Heart right ventricle (tissue), 16 donors: ENCODE measurements at places on chromosomes 3 and 15.

DNA sequence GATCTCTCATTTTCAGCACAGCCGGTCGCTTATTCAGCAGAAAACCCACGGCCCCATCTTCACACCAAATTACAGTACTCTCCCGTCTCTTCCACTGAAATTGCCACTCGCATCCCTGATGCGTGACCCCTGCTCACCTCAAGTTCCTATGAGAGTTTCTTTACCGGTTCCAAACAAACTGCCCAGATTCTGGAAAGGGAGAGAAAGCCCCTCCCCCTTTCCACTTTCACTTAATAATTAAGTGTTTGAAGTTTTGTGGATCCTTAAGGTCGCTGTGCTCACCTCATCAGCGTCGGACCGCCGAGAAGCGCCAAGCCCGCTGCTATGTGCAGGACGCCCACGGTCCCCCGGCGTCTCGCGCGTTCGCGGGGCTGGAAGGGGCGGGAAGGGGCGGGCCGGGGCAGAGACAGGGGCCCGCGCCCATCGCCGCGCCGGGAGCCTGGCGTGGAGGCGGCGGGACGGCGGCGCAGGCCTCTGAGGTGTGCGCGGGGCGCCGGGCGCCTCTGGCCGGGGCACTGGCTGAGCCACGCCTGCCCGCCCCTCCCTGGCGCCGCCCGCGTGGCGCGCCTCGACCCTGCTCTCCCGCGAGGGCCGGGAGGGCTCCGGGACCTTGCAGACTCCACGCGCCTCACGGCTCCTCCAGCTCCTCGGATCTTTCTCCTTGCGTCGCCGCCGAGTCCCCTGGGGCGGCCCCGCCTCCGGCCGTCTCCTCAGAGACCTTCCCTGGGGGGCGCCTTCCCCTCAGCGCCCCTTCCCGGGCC is at the start of gene GPR156:
TSS of gene GPR156 (minus strand) at position 476 of the 761 bp plus-strand sequence. CDS start 41,124 bp downstream, outside the sequence.
- no peak for DNase-seq

DNA sequence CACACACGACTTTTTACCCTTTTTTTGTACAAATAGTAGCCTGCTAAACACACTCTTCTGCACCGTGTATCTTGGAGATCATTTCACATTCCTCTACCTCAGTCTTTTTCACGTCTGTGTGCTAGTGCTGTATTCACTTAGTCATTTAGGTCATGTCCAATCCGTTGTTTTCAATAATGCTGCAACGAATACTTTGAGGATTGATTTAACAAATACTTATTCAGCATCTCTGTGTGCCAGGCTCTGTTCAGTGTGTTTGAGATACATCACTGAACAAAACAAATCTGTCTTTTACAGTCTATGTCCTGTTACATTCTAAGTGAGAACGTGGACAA is 882 bp downstream of the JMJD7 start:
- no peak for DNase-seq

GRCh38 chr3:69231929-69232440 is 109.6 kb upstream of the LMOD3 start:
- no peak for DNase-seq

GRCh38 chr3:24674261-24674660 is 179.6 kb upstream of the THRB start:
- no peak for DNase-seq

GRCh38 chr3:133821767-133822638 is 16.4 kb downstream of the SRPRB start:
- DNase-seq, result no peak

DNA sequence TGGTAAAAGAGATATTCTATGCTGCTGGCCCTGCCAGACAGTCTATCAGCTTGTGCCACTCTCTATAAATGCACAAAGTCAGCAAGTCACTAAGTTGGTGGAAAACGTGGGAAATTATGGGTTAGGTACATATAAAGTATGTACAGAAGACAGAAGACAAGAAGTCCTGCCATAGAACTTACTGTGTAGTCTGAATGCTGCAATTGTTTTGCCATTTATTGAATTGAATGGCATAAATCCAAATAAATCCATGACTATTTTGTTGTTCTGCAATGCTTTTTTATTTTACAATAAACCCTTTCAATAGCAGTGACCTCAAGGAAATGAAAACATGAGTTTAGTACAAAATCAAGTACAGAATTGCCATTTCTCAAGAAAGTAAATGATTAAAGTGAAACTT is 34.1 kb upstream of the TM4SF1 start:
- DNase-seq, result no peak

GRCh38 chr3:165770781-165771180 is 66.4 kb downstream of the BCHE start:
- DNase-seq, result no peak
